ENCODE measurements at places on chromosomes 5 and 9.

- no peak for ATAC-seq
These were observed 87.9 kb upstream of the FSTL4 start for GRCh38 chr5:133700251-133700650.

DNA sequence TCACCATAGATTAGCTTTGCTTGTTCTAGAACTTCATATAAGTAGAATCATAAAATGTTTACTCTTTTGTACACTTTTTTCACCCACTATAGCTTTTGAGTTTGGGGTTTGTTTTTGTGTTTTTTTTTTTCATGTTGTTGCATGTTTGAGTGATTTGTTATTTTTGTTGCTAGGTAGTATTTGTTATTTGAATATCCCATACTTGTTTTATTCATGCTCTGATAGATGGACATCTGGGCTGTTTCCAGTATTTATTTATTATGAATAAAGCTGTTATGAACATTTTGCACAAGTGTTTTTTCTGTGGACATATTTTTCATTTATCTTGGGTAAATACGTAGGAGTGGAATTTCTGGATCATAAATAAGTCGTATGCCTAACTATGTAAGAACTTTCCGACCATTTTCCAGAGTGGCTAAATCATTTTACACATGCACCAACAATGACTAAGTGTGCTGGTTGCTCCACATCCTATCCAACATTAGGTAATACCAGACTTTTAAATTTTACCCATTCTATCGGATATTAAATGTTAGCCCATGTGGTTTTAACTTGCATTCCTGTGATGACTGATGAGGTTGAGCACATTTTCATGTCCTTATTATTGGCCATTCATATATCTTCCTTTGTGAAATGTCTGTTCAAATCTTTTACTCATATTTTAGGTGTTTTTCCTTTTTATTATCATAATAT lies 69.1 kb upstream of the NR4A3 start:
- ATAC-seq, result no peak

- ATAC-seq, result peak; percentile 0
These were observed 54.0 kb upstream of the STXBP1 start for GRCh38 chr9:127557998-127558546.

DNA sequence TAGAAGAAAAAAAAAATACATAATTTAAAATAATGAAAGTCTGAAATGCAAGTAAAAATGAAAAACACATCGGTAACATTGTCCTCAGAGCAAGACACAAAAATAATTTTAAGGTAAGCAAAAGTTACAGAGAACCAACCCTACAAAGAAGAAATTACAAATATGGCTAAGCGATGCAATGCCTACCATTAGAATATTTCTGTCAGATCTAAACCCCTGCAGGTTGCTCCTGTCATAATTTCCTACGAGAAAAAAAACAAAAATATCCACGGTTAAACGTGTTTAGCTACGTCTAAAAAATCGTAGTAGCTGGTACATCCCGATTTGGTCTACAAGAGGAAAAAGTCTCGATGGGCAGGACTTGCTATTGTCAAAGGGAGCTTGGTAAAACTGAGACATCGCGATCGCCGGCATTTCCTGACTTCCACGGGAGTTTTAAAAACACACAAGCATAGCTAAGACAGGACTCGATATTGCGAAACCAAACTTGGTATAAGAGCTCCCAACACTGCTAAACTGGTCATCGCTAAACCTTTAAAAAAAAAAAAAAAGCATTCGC lies 1.1 kb upstream of the ANXA2R start:
- ATAC-seq, result no peak

GRCh38 chr9:77661566-77662085 lies 13.5 kb upstream of the GNA14 start:
- no peak for ATAC-seq

GRCh38 chr9:125522328-125522725 lies 184.7 kb downstream of the MAPKAP1 start:
- ATAC-seq, result no peak

DNA sequence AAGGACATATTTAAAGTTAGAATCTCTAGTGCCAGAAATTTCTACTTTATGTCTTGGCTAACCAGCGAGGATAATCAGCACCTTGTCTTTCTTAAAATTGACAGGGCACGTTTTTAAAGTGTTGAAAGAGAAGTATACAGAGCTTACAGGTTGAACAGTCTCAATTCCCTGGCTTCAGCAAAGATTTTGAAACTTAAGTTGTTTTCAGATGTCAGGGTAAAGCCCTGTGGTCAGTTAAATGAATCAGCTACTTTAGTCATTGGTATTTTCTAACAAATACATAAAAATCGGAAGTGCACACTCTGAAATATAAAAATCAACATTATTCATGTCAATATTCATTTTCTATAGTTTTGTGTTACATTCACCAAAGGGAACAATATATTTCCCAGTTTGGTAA lies 29.1 kb downstream of the SNCAIP start:
- ATAC-seq, result no peak

DNA sequence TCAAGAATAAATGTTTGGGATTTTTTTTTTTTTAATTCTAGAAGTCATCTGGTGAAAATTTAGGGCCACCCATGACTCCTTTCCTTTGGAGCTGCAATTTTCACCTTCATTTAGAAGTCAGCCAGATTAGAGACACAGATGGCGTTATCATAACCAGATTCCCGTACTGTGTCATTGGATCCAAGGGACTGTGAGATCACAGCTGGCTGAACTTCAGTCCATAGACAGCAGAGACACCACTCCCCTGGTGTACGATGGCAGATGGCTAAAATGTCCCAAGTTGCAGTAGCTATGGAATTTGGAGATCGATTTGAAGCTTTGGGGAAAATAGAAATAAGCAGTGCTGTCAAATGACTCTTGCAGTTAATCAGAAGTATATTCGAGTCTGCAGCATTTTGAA lies 216.3 kb downstream of the RFK start:
- ATAC-seq, result no peak

DNA sequence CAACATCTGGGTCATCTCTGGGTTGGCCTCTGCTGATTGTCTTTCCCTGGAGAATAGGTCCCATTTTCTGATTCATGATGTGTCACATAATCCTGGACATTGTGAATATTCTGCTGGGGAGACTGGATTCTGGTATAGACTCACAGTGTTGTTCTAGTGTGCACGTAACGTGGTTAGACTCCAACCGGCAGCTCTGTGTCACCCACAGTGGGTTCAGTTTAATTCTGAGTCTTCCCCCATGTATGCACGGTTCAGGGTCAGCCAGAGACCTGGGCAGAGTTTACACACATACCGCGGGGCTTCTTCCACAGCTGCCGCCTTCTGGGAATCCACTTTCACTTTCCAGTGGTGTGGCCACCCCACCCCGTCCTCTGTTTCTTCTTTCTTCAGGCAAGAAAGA lies 38.0 kb upstream of the LRRC14B start:
- ATAC-seq, result no peak

- peak; percentile 24 for ATAC-seq
These were observed 243.9 kb downstream of the ICE1 start for GRCh38 chr5:5666369-5666768.

- ATAC-seq, result no peak
These were observed 357.1 kb downstream of the CTNND2 start for GRCh38 chr5:11547140-11547539.

DNA sequence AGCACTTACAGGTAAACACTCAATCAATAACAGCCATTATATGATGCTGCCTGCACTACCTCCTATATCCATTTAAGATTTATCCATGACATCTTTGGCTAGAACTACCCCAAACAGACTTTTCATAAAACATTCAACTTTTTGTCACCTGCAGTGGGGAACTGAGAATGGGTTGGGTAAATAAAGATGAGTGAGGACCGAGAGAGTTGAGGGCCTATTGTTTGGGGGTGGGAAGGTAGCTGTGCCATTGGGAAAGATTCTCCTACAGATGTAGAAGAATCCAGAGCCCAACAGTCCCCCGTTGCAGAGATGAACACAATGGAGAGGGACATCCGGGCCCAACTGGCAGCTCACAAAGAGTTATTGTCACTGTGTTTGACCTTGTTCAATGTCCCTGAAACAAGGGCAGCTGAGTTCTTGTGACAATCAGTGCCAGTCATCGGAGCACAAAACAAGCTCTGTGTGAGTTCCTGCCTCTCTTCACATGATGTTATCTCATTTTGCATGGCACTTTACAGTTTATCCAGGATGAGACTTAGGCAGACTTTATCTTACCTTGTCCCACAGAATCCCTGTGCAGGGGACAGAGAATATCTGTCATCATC lies 11.5 kb upstream of the SLC31A2 start:
- no peak for ATAC-seq

- ATAC-seq, result no peak
These were observed 36.8 kb downstream of the CPEB4 start for GRCh38 chr5:173924899-173925298.

DNA sequence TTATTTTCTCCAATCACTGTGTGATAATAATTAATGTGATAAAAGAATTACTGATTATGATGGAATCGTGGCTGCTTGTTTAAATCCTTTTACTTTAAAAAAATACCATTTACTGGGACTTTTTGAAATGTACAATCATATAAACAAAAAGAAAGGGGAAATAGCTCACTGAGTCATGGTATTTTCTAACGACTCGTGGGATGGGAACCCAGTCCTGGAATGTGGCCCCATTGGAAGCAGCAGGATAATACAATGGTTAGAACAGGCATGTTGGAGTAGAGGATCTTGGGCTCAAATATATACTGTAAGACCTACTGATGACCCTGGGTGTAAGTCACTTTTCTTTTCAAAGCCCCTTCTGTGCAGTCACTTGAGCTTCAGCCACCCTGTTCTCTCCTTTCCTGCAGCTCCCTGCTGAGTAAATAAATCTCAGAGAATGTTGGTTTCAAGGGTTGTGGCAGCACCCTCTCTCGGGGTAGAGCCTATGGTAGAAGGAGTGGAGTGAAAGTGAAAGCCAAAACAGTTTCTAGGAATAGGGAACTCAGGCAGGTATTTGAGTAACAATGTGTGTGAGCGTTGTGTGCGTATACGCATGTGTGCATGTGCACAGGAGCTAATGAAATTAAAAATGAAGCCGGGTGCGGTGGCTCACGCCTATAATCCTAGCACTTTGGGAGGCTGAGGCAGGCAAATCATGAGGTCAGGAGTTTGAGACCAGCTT lies 40.8 kb upstream of the LARP1 start:
- ATAC-seq, result peak; percentile 18

DNA sequence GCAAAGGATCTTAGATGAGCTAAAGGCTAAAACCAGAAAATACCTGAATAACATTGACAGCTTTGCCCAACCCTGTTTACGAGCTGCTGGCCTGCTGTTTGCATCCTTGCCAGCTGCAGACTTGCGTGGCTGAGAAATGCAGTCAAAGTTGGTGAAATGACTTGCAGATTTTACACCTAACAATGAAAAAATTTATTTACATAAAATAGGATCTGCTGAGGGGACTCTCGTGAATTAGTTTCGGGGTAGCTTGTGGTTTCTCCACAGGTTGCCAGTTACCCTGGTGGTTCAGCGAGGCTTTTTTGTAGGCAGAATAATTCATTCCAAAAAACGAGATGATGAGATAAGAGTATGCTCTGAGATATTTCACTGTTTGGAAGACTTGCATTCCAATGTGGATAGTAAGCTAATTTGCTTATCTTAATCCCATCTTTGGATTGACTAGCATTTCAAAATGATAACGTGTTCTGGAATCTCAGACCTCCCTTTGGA lies 65.7 kb upstream of the FANCC start:
- ATAC-seq, result no peak

DNA sequence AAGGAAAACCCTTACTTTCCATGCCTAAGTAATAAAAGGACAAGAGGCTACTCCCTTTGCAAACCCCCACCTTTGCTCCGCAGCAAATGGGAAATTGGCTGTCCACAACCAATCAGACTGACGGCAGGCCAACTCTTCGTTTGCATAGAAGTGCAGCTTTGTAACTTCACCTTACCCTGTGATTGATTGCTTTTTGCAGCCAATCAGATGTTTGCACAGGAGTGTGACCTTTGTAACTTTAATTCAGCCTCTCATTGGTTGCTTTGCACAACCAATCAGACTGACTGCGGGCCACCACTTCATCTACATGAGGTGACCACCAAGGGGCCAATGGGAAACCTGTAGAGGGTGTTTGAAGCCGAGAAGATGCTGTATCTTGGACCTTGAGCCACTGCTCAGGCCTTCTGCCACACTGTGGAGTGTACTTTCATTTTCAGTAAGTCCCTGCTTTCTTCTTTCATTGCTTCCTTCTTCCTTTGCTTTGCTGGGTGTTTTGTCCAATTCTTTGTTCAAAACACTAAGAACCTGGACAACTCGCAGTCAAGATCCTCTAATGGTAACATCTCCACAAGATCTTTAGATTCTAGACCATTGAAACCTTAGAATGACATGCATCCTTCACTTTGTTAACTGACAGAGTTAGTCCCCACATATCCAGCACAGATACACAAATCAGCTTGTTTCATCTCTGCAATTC lies 51.3 kb upstream of the FREM1 start:
- no peak for ATAC-seq

- ATAC-seq, result no peak
These were observed 139.1 kb upstream of the CLINT1 start for GRCh38 chr5:157997991-157998504.

- ATAC-seq, result peak; percentile 78
These were observed 30.6 kb downstream of the KDM4C start for GRCh38 chr9:6788162-6789016.

- ATAC-seq, result no peak
These were observed 88.6 kb downstream of the GDNF start for GRCh38 chr5:37751227-37751626.

DNA sequence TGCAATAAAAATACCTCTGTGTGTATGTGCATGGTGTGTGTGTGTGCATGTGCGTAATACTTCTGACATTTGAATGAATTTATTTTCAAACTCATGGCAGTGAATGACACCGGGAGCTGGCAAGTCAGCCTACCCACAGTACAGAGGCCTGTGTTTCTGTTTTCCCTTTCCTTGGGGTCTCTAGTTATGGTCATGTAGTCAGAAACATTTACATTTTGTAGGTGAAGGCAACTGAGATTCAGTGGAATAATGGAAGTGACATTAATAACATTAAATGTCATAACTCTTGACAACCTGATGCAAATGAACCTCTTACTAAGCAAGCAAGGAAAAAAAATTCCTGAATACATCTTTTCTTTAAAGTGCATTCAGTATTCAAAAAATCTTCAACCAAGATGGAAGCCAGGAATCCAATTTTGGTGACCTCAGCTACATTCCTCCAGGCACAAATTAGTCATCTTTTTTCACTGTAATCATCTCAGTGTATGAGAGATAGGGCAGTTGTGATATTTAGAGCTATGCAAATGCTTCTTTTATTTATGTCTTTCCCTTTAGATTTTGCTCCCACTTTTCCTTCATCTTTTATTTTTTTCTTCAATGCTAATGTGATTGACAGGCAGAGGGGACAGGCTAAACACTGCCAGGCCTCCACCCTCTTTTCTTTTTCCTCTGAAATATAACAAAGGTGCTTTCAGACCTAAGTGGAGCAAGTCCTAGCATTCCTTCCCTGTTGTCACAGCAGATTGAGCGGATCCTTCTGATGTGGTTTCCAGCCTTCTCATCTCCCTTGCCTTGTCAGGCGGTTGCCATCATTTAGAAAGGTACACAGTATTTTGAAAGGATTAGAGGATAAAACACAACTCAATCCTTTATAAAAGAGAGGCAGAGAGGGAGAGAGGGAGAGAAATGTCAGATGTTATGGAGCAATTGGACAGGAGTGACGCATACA lies 569.8 kb upstream of the ADAMTS16 start:
- peak; percentile 73 for ATAC-seq

GRCh38 chr5:90293931-90294330 lies 115.6 kb downstream of the CETN3 start:
- peak; percentile 75 for ATAC-seq

- ATAC-seq, result no peak
These were observed 11.0 kb upstream of the CEL start for GRCh38 chr9:133050781-133051180.

- ATAC-seq, result no peak
These were observed 18.7 kb downstream of the ORM2 start for GRCh38 chr9:114348261-114348905.

- no peak for ATAC-seq
These were observed 9.6 kb upstream of the DMRT3 start for GRCh38 chr9:966870-967269.
